ENCODE measurements at places on chromosomes 5 and 9.

- no peak for DNase-seq
Measured at GRCh38 chr5:82367930-82368329, 89.8 kb upstream of the RPS23 start.

GRCh38 chr5:122236270-122237040 lies 75.6 kb upstream of the SNCAIP start:
- no peak for DNase-seq

- no peak for DNase-seq
Measured at GRCh38 chr5:1833264-1834021, 32.2 kb downstream of the NDUFS6 start.

GRCh38 chr5:149005077-149005892 lies 57.6 kb downstream of the SH3TC2 start:
- no peak for DNase-seq

DNA sequence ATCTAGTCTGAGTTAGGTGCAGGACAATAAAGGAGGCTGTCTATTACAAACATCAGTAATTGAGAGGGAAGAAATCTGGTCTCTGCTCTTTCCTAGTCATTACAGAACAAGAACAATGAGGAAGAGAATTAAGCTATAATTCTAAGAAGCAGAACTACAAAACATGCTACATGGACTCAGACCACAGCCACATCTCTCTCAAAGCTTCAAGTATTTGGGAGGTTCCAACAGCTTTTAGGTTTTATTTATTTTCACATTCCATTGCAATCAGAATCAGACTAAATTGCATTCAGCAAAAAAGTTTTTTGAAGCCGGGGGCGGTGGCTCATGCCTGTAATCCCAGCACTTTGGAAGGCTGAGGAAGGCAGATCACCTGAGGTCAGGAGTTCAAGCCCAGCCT lies 1.1 kb upstream of the GRPEL2 start:
- no peak for DNase-seq

DNA sequence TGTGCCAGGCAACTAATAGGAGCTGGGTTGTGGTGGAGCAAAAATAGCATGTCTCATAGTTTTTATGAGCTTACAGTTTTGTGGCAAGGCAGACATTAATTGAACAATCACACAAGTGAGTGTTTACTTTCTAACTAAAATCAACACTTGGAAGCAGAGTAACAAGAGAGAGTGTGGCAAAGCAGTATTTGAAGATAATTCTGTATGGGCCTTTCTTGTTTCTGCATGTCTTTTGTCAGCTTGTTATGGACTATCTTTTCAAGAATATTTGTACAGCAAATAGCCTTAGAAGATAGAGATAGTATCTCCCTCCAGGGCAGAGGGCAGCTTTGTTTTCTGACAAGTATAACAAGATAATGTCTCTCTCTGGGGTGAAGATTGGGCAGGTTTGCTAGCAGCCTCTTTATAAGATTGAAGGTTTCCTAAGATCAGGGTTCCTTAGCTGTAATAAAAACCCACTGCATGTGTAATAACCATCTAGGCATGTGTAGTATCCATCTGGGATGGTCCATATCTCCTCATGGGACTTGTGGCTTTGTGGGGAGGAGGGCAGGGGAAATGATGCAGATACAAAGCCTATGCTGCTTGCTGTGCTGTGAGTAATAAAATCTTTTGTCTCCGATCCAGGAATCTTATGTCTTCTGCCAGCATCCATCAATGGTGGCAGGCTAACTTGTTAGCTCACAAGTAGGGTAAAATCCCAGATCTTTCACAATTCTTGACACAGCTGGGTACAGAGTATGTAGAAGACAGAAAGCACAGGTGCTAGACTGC lies 479.9 kb downstream of the KDM4C start:
- DNase-seq, result no peak

DNA sequence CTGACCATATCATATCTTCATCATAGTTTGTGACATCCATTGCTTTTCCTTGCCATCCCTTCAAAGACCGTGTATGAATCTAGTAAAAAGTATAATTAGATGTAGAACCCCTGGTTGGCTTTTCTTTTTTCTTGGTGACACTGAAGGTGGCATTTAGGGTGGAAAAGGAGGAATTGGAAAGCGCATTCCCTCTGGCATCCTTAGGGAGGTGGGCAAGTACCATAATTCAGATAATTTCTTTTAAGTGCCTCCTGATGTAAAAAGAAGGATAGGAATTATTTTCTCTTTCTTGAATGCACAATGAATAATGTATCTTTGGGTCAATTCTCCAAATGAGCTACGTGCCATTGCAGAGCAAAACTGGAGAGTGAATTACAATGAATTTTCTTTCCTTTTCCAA lies 73.2 kb upstream of the SMARCA2 start:
- no peak for DNase-seq

DNA sequence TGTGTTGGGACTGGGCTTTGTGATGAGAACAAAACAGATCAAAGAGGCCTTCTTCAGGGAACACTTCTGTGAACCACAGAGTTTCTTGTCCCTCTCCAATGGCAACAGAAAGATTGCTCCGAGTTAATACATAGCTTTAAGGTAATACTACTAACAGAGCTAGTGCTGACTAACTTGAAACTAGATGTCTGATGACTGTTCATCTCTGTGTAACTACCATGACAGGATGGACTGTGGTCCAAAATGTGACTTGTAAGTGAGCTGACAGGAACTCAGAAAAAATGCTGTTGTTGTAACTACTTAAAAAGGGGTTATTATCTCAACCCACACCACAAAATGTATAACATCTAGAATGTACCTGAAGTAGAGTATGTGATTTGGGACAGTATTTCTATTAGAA lies 630.2 kb upstream of the DMAC1 start:
- DNase-seq, result no peak

GRCh38 chr9:112753725-112754124 lies 3.2 kb downstream of the SNX30 start:
- peak; percentile 55 for DNase-seq

DNA sequence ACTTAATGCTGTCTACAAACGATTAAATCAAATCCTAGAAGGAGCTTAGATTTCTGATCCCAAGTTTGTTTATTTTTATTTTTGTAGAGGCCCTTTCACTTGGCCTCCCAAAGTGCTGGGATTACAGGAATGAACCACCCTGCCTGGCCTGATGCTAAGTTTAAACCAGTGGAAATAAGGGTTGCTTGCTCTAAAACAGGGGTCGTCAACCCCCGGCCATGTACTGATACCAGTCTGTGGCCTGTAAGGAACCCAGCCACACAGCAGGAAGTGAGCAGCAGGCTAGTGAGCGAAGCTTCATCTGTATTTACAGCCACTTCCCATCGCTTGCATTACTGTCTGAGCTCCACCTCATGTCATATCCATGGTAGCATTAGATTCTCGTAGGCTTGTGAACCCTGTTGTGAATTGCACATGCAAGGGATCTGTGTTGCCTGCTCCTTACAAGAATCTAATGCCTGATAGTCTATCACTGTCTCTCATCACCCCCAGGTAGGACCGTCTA lies 11.4 kb downstream of the TTC1 start:
- DNase-seq, result no peak

GRCh38 chr9:128406848-128407391 lies 13.7 kb upstream of the CERCAM start:
- no peak for DNase-seq

GRCh38 chr5:112413611-112414010 lies 5.5 kb downstream of the EPB41L4A start:
- DNase-seq, result no peak

DNA sequence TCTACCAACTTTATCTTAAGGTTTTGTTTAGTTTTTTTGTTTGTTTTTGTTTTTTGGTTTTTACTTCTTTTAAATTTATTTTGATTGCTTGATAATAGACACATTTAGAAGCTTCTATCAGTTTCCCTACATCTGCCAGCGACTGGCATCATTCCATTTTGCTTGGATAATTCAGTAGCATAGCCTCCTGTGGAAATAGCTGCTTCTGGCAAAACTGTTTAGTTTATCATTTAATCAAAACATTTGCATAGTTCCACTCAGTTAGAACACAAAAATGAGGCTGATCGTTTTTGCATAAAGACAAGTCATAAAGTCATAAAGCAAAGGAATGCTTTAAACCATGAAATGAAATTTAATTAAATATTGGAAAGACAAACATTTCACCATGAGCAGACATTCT lies 133.7 kb upstream of the NFIL3 start:
- no peak for DNase-seq

Measured in retinal pigment epithelial cell (primary cell).